Psoas muscle (tissue), 8 donors: ENCODE measurements at places on chromosomes 12 and 14. TPM values are rescaled to one million over a fixed set of nuclear protein-coding genes. Genes with fewer than 3 reads are reported as not detected.

- no peak for DNase-seq
These were observed 167.5 kb downstream of the BTG1 start for GRCh38 chr12:91978143-91978542.

GRCh38 chr12:97548931-97549330, 86.3 kb downstream of the RMST start:
- no peak for DNase-seq

GRCh38 chr12:21894792-21895595, 46.2 kb downstream of the ABCC9 start:
- no peak for DNase-seq

GARIN6 gene
- not detected for total RNA-seq

NID2 gene
- total RNA-seq: 12.9 TPM

ESR2 gene
- 1.5 TPM for total RNA-seq
